Mammary epithelial cell (primary cell): ENCODE measurements at places on chromosomes 3 and 15.
A peak's percentile ranks its signal among the peaks of the same experiment; 100 is the strongest.

GRCh38 chr15:31265871-31266711 lies 60.5 kb upstream of the KLF13 start:
- DNase-seq = no peak

DNA sequence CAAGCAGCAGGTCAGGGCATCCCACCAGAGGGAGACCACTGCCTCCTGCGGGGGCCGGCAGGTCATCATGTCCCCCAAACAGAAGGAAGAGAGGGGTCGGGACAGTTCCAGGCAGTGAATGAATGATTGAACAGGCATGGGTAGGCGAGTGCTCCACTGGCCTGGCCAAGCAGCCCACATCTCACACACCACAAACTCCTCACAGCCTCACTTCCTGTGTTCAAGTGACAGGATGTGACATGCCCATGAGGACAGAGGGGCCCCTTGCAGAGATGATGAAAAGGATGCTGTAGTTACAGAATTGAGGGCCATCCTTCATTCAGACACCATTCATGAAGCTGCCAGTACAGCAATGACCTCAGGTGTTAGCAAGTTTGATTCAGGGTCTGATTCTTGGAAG lies 3.7 kb downstream of the IQSEC1 start:
- DNase-seq = no peak

GRCh38 chr3:37861620-37862041 lies at the start of gene CTDSPL:
CTDSPL (plus strand) TSS chr3:37861880; CDS start chr3:37862200, 320 bp downstream.
- peak; percentile 61 for DNase-seq

- DNase-seq = no peak
These were observed at the start of gene ATP8B4 for GRCh38 chr15:50119063-50120040. ATP8B4 (minus strand) TSS chr15:50119233; CDS start chr15:50106966, 12,267 bp downstream.

GRCh38 chr15:57736591-57736990 lies 30.1 kb downstream of the POLR2M start:
- DNase-seq = no peak

DNA sequence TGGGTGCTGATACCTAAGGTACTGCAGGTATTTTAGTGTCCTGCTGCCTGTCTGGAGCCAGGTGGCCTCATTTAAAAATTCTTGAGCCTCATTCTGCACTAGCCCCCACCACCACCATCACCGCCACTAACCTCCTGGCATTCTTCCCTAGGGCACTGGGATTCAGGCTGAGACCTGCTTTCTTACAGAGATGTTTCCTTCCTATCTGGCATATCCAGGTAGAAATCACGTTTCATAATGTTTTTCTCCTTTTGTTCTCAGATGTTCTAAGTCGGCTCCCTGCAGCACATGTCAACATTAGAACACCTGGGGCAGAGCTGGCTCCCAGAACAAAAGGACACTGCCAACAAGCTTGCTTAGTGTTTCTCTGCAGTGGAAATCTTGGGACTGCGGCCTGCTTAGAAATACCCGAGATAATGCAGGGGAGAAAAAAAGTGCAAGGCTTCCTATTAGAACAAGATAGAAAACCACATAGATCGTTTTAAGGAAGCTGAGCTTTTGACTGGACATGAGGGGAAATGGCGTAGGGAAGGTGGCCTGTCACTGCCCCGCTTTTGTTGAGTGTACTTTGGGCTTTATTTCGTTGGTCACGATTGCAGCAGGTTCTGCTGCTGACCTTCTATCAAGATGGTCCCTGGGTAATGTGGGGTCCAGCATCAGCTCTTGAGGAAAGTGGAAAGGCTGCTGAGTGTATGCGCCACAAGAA lies 59.6 kb upstream of the PPARG start:
- DNase-seq = peak; percentile 29

DNA sequence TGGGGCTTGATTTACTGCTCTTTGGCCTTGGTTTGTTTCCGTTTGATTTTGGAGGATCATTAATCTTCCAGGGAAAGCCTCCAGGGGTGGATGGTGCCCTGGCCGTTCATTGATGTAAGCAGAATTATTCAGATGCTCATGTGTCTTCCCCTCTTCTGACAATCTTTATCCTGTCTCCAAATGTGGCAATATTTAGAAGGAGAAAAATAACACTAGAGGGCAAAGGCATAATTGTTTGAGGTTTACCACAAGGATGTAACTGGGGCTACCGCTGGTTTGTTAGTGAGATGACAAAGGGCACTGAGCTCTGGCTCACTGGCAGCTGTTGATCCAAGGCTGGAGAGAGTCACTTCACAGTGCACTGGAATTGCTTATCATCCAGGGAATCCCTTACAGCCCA lies 18.2 kb upstream of the PLCL2 start:
- no peak for DNase-seq

GRCh38 chr15:81295486-81296121 lies 28.3 kb downstream of the STARD5 start:
- no peak for DNase-seq

- no peak for DNase-seq
These were observed 1448.4 kb upstream of the ALCAM start for GRCh38 chr3:103918336-103918735.
